ENCODE measurements at places on chromosomes 5 and 9.

DNA sequence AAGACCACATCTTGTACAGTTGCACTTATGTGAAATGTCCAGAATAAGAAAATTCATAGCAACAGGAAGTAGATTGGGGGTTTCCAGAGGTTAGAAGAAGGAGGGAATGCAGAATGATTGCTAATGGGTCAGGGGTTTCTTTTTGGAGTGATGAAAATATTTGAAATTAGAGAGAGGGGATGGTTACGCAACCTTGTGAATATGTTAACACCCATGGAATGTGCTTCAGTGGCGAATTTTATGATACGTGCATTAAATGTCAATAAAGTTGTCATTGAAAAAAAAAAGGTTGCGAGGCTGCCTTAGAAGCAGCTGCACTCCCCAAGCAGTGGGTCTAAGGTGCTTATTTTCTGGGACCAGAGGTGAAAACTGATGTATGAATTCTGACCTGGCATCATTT lies 64.4 kb upstream of the SUB1 start:
- DNase-seq: no peak

GRCh38 chr5:97192580-97193354 lies 9.7 kb upstream of the RIOK2 start:
- no peak for DNase-seq

GRCh38 chr5:112663146-112663545 lies 74.5 kb upstream of the APC start:
- no peak for DNase-seq

- no peak for DNase-seq
Observed at GRCh38 chr9:100196215-100196614, 97.2 kb downstream of the INVS start.

DNA sequence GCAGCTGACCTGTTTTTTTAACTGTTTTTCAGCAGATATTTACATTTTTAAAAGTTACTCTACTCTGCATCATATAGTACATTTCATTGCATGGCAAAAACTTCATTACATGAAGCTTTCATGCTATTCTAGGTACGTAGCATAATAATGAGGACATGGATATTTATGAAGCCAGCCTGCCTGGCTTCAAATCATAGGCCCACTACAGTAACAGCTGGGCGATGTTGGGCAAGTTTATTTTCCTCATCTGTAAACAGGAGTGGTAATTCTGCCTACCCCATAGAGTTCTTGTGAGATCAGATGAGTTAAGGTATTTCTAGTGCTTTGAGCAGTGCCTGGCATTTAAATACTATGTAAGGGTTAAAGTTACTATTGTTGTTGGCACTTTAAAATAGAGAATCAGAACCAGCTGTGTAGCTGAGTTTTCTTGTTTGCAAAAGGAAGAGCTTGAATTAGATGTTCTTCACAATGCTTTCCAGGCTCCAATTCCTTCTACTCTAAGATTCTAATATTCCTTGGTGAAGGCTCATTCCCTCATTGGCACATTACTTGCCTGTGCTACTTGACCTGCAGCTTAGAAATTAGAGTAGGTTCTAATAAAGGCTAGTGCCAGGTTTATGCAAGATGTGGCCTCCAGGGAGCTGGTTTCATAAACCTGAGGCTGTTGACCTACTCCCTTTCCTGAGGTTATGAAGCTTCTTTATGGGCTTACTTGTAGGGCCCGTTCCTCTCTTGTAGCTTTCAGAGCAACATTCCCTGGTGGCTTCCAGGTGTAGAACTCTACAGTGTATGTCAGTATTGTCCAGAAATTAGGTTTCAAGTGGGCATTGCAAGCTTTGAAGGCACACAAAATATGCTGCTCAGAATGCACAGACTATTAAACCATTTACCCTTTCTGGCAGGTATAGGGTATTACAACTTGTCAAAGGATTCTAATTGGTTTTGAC lies 14.5 kb downstream of the ANP32B start:
- no peak for DNase-seq

- no peak for DNase-seq
Observed at GRCh38 chr9:99415606-99416005, 193.5 kb downstream of the SEC61B start.

- DNase-seq: no peak
Observed at GRCh38 chr5:32029261-32029660, 144.9 kb downstream of the GOLPH3 start.

GRCh38 chr5:52481201-52481600 lies 306.5 kb upstream of the ITGA1 start:
- DNase-seq: no peak

DNA sequence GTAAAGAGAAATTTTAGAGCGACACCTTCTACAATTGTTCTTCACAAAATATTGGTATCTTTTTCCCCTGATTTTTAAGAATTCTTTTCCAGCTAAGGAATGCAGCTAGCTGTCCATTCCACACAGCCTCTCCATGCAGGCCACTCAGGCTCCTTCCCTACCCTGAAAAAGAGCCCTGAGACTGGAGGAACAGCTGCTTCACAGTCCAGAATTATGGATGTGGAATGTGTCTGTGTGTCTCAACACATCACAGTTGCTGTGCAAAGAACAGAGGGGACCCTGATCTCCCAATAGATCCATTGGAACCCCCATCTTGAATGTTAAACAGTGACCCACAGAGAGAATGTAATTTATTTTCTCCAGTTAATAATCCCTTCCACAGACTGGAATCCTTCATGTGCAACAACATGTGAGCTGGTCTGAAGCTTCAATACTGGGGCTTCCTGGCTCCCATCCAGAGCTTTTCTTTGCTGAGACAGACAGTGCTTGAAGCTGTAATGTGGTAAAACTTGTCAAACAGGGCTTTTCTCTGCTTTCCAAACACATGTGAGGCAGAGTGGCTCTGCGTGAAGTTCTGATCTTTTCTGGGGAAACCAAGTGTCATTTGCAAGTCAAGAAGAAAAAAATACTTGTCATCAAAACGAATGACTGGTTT lies 53.3 kb upstream of the SMC5 start:
- no peak for DNase-seq

DNA sequence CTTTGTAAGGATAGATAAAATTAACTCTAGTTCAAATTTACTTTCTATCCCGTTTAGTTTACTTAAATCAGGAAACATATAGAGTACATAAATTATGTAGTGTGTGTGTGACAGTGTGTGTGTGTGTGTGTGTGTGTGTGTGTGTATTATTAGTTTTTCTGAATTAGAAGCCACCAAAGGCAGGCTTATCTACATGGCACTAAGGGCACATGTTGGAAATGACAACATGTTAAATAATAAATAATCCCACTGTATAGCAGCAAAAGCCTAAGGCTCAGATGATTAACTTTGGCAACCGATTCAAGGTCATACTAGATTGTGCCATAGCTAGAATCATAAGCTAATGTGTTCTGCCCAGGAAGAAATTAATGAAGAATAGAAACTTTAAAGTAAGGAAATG lies 54.6 kb downstream of the MEGF9 start:
- DNase-seq: no peak

DNA sequence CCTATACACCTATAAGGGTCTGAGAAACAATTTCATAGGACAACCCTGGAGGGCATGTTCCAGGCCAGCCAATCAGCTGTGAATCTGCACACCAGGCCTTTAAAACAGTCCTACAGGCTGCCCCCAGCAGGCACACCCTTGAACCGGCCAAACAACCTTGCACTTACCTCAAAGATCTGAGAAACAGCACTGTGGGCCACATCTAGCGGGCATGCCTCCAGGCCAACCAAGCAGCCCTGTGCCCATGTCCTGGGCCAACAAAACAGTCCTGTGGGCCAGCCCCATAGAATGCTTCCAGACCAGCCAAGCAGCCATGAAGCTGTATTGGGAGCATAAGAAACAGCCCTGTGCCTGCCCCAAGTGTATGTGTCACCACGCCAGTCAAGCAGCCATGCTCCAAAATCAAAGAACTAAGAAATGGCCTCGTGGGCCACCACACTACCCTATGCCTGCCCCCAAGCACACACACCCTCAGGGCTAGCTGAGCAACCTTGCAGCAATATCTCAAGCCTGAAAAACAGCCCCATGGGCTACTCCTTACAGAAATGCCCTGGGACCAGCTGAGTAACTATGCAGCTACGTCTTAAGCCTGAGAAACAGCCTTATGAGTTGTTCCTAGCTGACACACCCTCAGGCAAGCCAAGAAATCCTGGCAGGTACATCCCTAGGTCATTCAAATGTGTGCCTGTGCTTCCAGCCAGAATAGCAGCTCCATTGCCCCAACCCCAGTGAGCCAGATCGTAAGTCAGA lies 2243.8 kb upstream of the C9orf72 start:
- DNase-seq: no peak

DNA sequence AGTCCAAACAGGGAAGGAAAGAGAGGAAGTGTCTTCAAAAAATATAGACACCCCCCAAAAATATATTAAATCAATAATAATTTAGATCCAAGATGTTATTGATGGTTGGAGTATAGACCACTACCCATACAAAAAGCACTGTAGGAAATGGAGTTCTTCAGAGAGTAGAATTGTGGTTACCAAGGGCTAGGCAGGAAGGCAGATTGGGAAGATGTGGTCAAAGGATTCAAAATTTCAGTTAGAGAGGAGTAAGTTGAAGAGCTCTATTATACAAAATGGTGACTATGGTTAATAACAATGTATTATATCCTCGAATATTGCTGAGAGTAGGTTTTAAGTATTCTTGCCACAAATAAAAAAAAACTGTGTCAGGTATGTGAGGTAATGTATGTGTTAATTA lies 149.4 kb downstream of the CWC27 start:
- no peak for DNase-seq

DNA sequence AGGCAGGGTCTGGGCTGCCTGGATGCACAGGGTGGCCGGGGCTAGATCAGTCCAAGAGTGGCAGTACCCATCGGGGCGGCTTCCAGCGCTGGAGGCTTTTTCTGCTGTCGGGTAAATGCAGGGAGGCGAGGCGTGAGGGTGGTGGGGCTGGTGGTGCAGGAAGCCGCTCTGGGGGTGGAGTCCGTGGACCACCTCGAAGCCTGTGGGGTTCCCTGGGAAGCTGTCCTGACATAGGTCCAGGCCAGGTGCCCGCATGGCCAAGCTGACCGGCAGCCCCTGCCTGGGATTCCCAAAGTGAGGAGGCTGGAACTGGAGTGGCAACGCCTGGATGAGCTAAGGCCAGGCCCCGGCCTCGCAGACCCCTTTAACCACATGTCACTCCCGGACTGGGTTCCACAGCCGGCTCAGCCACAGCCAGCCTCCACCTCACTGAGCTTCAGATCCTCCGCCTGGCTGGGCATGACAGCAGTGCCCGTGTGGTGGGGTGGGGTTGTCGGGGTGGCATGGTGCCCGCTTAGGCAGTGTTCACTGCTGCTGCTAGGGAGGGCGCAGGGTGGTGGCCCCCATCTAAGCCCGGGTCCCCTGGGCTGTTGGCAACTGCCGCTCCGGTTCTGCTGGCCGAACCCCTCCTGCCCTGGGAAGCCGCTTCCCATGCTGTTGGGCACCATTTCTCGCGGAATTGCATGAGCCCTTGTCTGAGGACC lies 1.4 kb upstream of the QRFP start:
- DNase-seq: no peak

DNA sequence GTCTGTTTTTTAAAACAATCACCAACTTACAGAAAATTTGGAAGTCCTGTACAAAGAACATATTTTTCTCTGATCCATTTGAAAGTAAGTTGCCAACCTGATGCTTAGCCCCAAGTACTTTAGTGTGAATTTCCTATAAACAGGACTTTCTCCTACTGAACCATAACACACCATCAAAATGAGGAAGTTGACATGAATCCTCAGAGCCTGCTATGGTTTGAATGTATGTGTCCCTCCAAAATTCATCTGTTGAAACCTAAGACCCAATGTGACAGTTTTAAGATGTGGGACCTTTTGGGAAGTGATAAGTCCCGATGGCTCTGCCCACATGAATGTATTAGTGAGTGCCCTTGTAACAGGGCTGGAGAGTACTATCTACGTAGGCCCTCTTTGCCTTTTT lies 6.4 kb upstream of the ACOT12 start:
- no peak for DNase-seq
